ENCODE measurements at places on chromosomes 4 and X.

GRCh38 chr4:17797808-17798207, 12.7 kb downstream of the DCAF16 start:
- no peak for DNase-seq

- no peak for DNase-seq
Measured at GRCh38 chr4:100083289-100083688, 107.0 kb downstream of the DDIT4L start.

DNA sequence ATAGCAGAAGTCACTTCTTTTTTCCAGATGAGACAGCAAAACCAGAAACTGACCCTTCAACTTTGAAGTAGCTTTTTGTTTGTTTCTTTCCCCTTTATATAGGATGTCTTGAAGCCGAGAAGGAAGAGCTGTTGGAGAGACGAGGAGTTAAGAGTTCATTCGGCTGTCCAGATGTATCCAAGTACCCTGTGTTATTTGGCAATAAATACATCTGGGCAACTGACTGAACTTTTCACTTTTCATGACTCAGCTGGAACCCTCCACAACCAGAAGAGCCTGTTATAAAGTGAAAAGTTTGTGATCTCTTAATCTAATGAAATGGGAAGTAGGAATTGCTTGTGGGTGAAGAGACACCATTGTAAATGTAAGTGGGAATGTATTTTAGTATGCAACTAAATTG, 131.2 kb downstream of the HTR2C start:
- no peak for DNase-seq

GRCh38 chr4:36320117-36320896, 38.9 kb downstream of the DTHD1 start:
- DNase-seq: no peak

GRCh38 chrX:43562372-43562771, 93.7 kb upstream of the MAOA start:
- no peak for DNase-seq

- DNase-seq: no peak
Measured at GRCh38 chr4:155903453-155903852, at the start of gene TDO2. TDO2 (plus strand) TSS chr4:155903696; CDS start chr4:155903759, 63 bp downstream.

GRCh38 chr4:148874331-148874730, 432.1 kb upstream of the NR3C2 start:
- no peak for DNase-seq

- no peak for DNase-seq
Measured at GRCh38 chr4:109655396-109655795, 47.8 kb downstream of the CASP6 start.

- no peak for DNase-seq
Measured at GRCh38 chr4:185379326-185380295, 16.1 kb downstream of the LRP2BP start.

GRCh38 chr4:169142391-169142790, 128.4 kb downstream of the SH3RF1 start:
- DNase-seq: no peak

Measured in putamen (tissue), 1 donor.